ENCODE measurements at places on chromosomes 11 and 22.

DNA sequence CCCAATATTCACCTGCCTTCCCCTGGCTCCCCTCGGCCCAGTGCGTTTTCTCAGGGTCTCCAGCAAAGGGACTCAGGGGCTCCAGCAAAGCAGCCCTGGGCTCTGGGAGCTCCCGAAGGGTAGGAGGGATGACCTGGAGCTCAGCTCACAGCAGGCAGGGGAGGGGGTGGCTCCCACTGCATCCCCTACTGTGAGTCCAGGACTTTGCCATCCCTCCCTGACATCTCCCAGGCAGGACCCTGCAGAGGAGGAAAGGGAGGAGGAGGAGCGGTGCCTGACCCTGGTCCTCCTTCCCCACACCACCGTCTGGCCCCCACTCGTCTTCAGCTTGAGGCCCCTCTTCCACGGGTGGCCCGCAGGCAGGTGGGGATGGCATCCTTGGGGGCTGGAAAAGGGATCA, 5.0 kb downstream of the CABP7 start:
- no peak for DNase-seq

DNA sequence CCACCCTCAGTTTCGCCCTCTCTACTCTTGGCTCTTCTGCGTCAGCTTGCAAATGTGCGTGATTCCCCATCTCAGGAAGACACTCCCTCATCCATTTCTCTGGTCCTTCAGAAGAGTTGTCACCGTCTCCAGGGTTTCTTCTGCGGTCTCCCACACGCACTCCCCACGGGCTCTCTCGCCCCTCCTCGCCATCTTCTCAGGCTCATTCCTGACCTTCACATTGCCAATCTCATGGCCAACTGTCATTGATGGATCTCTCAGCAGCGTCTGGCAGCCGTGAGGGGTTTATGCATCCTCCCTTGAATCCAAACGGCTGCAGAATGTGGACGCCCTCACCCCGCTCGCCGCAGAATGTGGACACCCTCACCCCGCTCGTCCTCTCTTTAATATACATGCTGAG, 10.5 kb downstream of the SYNGR1 start:
- no peak for DNase-seq

- no peak for DNase-seq
Measured at GRCh38 chr22:49093192-49093880, 734.3 kb downstream of the BRD1 start.

- peak; percentile 40 for DNase-seq
Measured at GRCh38 chr11:14499178-14499559, 442 bp downstream of the COPB1 start.

DNA sequence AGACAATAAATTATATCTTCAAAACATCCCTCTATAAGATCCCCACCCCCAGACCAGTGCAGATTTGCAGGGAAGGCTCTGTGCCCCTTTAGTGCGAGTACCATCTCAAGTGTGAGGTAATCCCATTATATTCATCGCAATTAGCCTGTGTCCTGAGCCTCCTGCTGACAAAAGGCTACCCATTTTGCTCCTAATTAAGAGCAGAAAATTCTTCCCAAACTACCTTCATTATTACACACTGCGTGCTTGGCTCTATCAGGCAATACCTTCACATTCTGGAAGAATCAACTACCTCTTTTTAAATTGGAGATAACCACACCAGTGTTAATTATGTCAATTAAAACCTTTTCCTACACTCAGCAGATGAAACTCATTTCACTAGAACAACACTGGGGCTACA, 1133.4 kb upstream of the CCDC90B start:
- DNase-seq: no peak

- no peak for DNase-seq
Measured at GRCh38 chr11:113084297-113084696, 123.1 kb downstream of the NCAM1 start.

DNA sequence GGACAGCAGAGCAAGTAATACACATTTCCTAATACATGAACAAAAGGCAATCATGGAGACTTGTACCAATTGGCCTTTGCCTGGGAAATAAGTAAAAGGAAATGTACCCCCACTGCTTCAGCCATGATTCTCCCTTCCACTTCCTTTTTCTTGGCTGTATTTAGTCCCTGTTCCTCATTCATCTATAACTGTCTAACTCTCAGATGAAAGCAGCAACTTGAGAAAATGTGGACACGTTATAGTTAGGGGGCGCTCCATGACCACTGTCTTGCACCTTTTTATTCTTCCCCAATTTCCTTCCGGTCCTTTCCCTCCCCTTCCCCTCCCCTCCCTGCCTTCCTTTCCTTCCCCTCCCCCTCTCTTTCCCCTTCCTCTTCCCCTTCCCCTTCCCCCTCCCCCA, 61.3 kb upstream of the BARX2 start:
- DNase-seq: no peak

GRCh38 chr11:38990841-38991240, 2392.8 kb upstream of the RAG2 start:
- DNase-seq: no peak

- DNase-seq: peak; percentile 37
Measured at GRCh38 chr22:30459181-30460052, 12.4 kb downstream of the SEC14L3 start.

DNA sequence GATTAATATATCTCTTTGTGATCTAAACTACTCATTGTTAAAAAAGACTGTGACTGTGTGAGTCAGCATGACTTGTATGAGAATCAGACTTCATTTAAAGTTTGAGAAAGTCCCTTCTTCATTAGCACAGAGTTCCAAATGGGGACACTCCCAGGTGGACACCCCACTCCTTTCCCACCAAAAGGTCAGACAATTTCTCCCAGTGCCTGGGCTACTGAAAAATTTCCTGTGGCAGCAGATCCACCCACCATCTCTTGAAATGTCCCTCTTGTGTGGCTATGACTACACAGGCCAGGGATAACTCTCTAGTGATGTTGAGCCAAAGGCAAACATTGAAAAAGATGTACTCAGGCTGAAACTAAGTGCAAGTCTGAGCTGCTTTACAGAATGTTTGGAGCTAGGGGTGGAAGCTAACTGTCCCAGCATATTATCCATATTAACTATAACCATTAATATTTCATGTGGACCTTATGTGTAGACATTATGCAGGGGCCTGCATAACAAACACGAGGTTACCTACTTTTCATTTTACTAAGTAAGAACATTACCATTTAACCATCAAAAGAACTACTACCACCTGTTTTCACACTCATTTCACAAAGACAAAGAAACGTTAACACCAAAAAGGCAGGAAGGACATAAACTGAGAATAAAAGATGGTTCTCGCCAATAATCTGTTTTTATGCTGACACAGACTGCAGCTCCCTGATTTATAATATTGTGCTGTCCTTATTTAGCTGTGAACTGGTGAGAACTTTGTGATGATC, 44.8 kb downstream of the MMP20 start:
- DNase-seq: peak; percentile 50

DNA sequence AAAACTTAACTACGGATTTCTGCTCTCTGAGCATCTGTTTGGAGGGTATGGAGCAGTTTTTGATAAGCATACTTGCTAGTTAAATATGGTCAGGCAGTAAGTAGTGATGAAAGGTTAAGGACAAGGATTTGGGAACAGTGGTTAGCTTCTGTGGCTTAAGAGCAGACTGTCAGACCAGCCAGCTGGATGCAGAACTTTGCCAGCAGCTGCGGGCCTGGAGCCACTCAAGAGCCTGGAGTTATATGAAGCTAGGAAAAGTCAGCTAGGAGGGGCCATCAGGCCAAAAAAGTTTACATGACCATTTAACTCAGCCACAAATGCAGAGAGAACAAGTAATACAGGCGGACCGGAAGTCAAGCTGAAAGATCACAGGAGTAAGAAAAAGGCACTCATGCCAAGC, 1817.7 kb downstream of the LRRC4C start:
- no peak for DNase-seq

GRCh38 chr11:34145073-34145472, 39.6 kb downstream of the NAT10 start:
- no peak for DNase-seq
